ENCODE measurements at places on chromosomes 16 and 17.
A peak's percentile ranks its signal among the peaks of the same experiment; 100 is the strongest.

- no peak for DNase-seq
Measured at GRCh38 chr17:38354466-38354865, 2.8 kb downstream of the SOCS7 start.

- no peak for DNase-seq
Measured at GRCh38 chr16:3487521-3488410, 7.5 kb downstream of the C16orf90 start.

DNA sequence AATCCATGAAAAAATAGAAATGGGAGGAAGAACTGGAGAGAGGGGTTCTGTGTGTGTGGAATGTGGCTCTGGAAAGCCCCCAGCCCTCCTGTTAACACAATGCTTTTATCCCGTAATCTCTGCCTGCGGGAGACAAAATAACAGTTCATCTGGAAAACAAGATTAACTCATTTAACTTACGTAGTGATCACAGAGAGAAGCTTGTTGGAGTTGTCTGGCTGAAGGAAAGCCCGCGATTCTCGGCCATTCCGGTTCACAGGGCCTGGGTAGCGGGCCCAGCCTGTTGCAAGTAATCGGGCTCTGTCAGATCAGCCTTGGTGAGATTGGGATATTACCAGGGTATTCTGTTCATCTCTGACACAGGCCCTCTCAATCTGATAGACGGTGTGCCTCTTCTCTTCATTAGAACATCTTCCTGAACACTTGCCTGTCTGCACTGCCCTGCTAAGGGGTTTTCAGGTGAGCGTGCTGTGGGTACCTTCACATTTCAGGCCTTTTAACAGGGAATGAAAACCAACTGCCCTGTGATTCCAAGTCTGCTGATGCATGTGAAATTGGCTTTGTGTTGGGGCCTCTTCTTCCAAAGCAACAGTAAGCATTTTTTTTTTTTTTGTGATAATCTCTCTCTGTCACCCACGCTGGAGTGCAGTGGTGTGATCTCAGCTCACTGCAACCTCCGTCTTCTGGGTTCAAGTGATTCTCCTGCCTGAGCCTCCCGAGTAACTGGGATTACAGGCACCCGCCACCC lies 609.9 kb downstream of the WWOX start:
- no peak for DNase-seq

DNA sequence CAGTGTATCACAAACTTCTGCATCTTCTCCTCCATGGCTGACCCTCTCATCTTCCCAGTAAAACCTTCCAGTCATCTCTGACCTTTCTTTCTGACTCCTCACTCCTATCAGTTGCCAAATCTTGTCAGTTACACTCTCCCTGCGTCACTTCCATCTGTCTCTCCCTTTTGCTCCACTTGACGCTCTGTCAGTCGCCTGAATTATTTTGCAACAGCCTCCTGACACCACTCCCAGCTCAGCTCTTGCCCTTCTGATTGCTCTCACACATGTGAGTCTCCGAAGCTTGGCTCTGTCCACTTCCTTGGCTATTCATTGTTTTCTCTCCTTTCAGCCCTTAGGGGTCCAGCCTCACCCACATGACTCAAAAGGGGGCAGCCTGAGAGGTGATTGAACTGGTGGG lies 27.7 kb downstream of the DHRS7C start:
- no peak for DNase-seq

GRCh38 chr16:48157302-48157701 lies 1.5 kb upstream of the ABCC12 start:
- no peak for DNase-seq

GRCh38 chr17:37179893-37180292 lies 195.9 kb upstream of the C17orf78 start:
- no peak for DNase-seq

DNA sequence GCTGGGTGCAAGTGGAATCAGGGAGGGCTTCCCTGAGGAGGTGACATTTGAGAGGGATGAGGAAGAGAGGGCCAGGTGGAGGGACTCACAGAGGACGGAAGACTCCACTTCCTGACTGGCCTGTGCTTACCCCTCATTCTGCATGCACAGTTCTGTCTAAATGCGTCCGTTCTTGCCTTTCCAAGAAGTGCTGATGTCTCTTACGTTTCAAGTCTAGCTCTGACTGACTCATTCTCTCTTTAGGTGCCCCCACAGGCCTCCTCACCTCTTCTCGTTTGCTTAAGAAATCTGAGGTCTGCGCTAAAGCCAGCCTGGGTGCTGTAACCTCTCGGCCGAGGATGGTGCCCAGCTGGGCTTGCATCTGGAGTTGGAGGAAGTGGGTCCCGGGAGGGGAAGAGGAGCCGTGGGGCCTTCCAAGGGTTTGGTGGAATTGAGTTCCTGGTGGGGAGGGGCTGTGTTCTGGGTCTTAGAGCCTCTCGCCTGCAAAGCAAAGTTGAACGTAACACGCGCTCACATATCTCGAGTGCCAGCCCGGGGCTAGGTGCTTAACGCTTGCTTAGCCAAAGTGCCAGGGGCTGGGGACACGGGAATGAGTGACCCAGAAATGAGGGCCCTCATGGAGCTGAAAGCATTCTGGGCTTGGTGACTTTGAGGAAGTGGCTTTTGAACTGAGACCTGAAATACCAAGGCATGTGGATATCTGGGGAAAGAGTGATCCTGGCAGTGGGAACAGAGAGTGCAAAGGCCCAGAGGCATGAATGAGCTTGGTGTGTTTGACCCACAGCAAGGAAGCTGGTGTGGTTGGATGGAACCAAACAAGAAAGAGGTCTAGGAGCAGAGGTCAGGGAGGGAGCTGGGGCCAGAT lies 4.8 kb downstream of the IL4R start:
- DNase-seq = no peak

DNA sequence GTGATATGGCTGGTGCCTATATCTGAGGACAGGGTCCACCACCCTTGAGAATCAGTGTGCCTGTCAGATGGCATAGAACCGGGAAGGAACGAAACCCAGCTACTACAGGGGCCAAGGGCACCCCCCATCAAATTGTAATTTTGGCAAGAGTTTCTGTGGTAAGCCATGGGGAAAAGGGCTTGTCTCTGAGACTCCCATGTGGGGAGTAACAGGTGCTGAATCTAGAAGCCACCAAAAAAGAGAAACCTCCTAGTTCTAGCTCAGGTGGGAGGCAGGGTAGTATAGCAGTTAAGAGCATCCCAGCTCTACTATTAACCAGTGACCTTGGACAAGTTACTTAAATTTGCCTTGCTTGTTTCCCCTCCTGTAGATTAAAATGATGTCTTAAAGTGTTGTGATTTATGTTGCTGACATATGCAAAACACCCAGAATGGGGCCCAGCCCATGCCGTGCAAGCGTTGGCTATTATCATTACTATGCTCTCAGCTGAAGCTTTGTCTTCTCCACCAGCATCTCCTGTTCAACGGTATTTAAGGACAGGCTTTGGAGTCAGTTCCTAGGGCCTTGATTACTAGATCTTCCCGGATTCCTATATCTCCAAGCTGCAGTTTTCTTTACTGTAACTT lies 210.7 kb upstream of the NLRP1 start:
- DNase-seq = no peak

DNA sequence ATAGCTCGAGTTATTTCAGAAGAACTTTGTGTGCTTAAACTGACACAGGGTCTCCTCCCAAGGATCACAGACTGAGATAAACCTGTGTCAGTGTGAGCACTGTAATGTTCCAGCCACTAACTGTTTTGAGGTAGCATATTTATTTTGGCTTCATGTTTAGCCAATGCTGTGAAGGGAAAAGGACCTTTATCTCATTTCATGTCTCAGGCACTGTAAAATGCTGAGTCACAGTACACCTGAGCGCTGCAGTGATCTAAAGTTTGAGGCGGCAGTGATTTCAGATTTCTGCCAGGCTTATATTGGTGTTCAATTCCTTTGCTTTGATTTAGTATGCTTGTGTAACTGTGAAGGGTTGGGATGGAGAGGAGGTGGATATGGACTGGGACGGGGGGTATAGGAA lies 3.1 kb upstream of the DNAJA2 start:
- no peak for DNase-seq

- no peak for DNase-seq
Measured at GRCh38 chr17:81424151-81425017, 29.1 kb downstream of the BAHCC1 start.

GRCh38 chr17:81207610-81208581 lies 14.9 kb downstream of the CEP131 start:
- DNase-seq = no peak

DNA sequence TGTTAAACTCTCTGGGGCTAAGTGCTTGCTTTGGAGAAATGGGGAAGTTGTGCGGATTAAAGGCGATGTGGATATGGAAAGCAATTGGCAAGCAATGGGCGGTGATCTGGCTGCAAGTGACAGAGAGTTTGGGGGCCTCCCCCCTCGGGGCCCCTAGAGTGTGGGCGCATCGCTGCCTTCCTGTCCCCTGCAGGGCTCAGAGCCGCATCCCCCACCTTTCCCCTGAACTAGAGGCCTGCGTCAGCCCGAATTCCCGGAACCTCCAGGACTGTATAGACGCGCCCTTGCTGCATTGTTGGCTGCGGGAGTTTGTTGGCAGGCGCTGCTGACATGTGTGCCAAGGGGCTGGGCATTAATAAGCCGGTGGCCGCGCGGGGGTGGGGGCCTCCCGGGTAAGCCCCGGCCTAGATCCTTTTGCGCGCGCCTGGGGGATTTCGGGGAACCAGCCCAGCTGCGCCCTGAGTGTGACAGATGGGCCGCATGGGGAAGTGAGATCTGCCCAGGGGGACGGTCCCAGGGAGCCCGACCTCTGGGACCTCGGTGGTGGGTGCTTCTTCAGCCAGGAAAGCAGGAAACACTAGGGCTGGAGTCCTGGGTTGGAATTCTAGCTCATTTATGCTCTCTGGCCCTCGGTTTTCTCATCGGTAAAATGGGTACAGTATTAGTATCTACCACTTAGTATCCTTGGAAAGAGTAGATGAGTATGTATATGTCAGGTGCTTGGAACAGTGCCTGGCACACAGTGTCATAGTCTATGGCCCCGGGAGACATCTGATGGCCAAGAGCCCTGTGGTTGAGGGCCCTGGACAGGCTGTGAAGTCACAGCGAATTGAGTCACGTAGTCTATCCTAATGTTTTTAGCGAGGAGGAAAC lies 1.0 kb downstream of the EEF2K start:
- peak; percentile 49 for DNase-seq

Data from stimulated activated CD4-positive, alpha-beta T cell treated with anti-CD3 and anti-CD28 coated beads, Interleukin-1b, Interleukin-23, amount 100 ng/mL, for 1 hour (primary cell).